ENCODE measurements at places on chromosomes 2 and 18.

DNA sequence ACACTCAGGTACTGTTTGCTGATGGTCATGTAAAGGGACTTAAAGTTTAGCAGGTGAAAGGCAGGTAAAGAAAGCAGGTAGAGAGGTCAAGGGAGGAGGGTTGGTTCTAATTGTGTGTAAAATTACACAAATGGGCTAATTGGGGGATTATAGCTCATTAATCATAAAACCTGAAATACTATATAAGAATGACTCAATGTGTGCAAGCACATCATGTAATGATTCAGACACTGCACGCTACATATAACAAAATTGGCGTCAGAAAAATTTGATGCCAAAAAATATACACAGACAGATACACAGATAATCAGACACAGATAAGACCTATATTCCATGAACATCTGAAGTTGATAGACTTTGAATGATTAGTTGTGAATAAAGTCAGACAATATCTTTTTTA, 120.7 kb upstream of the LMAN1 start:
- DNase-seq: no peak

- no peak for DNase-seq
Measured at GRCh38 chr2:222701721-222702131, 30.3 kb downstream of the MOGAT1 start.

DNA sequence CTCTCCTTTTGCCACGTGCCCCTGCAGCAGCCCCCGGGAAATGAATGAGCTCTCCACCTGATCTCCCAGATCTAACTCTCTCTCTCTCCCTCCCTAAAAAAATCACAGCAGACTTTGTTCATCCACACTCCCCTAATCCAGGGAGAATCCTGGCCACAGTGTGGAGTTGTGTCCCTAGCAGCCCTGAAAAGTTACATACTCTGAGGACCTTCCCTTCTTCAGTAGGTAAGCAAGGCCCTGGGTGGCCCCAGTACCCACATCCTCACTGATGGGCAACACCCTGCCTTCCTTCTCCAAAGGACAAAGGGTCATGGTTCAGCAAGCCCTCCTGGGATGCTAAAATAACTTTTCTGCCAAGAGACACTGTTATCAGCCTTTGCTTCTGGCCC, 76.9 kb upstream of the GLI2 start:
- DNase-seq: no peak

- DNase-seq: no peak
Measured at GRCh38 chr2:237665713-237666143, 38.3 kb downstream of the LRRFIP1 start.

GRCh38 chr2:204321910-204322751, 223.1 kb upstream of the PARD3B start:
- DNase-seq: no peak

- no peak for DNase-seq
Measured at GRCh38 chr2:69180974-69181373, 168.0 kb downstream of the ANTXR1 start.

DNA sequence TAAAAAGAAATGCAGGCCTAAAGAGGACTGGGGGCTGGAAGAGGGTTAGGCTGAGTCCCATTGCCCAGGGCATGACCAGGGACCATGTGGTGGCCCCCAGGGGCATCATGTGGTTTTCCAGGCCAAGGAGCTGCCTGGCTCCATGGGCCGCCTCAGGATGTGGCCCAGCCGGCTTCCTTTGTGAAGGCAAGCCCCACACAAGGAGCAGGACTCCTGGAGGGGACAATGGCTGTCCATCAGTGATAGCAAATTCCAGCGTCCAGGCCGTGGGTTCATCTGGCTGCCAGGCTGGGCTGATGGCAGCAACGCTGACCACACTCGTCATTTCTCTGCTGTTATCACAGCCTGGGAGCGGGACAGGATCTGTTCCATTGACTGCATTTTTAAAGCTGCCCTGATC, 82.5 kb downstream of the GBX2 start:
- DNase-seq: no peak

DNA sequence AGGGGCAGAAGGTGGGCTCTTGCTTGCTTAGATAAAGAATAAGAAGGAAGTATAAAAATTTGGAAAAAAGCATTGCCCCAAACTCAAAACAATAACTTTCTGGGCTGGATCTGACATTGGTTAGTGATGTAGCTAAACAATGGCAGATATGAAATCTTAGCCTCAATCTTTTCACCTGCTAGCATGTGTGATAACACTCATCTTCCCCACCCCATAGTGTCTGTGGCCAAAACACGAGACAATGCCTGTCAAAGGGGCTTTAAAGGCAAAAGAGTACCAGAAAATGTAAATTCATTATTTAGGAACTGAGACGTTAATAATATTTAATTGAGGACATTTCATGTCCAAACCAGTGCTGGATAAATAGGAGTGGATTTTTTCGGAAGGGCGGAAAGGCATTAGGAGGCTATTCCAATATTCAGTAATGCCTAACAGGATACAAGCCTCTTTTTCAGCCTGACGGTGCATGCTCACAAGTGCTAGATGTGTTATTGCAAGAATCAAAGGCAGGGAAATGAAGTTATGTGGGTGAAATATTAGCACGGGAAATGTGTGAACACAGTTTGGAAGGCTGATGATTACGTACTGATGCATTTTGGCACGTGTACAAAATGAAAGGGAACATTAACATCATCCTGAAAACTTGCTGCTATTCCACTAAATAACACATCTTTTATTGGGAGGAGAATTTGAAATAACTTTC, 395.7 kb downstream of the GALR1 start:
- no peak for DNase-seq

DNA sequence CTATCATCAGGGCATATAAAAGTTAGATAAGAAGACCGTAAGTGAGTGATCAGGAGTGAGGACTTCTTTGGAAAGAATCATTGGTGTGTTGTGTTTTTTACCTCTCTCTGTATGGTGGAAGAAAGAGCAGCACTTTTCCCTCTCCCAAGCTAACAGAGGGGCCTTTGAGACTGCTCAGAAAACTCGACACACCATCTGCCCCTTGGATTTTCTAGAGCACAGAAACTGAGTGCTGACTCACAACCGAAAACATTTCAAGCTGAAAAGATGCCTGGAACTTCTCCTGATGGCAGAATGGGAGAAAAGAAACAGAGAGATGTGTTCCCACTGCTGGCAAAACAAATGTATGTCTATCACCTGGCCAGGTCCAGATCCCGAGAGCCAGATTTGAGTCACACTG, 156.6 kb downstream of the DNAH7 start:
- DNase-seq: no peak

GRCh38 chr18:76557026-76557575, 62.1 kb upstream of the ZNF516 start:
- peak; percentile 23 for DNase-seq

GRCh38 chr18:21111346-21112139, at the start of gene ROCK1:
ROCK1 (minus strand) TSS chr18:21111813; CDS start chr18:21110910, 903 bp downstream.
- DNase-seq: peak; percentile 90

GRCh38 chr2:190582019-190582418, 47.5 kb upstream of the NEMP2 start:
- DNase-seq: no peak

- no peak for DNase-seq
Measured at GRCh38 chr2:17933256-17933655, 54.8 kb downstream of the KCNS3 start.

DNA sequence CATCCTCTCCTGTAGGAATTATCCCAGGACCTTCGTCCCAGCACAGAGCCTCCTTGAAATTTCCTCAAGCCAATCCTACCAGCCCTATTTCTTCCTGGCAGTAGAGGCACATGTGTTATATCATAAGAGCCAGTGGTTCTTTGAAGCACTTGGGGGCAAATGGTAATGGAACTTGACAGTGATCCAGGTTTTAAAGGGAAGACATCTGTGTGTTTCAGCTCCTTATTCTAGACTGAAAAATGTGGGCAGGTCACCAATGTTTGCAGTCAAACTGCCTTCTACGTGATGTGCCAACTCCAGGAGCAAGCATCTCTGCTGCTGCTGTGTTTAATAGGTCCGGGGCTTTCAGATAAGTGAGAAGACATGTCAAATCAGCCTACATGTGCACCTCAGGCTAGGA, 157.1 kb downstream of the GALNT14 start:
- no peak for DNase-seq

GRCh38 chr2:228777855-228778355, 493.2 kb downstream of the PID1 start:
- no peak for DNase-seq

DNA sequence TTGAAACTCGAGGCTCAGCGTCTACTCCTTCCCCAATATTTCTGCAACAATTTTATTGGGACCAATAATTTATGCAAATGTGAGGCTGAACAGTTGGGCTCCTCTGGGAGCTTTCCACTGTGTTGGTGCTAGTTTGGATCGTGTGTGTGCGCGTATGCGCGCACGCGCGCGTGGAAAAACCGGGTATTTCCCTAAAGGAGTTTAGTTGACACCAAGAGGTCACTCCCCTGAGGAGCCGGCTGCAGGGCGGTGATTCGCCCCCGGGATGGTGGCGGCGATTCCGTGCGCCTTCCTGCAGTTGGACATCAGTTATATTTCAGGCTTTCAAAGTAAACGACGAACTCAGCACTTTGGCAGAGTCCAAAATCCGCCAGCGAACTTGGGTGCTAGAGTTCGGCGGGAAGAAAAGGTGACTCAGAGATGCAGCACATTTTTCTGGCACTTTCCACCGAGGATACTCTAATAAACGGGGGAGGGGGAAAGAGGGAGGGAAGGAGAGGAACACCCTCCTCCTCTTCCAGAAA, 186.5 kb upstream of the FANCL start:
- DNase-seq: peak; percentile 20

DNA sequence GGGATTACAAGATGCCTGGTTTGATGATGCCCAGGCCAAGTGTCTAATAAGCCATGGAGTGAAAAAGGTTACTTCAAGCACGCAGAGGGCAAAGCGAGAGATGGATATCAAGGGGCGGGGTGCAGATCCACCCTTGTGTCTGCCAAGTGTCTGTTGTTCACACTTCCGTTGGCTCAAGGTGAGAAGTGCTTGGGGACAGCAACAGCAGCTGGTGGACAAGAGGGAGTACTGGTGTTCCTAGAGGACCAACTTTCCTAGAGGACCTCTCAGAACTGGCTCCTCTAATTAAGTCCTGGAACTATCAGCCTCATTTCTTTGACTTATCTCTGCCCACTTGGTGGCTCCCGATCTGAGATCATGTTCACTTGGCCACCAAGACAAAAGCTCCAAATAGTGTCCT, 299.1 kb downstream of the PRKCE start:
- no peak for DNase-seq

GRCh38 chr18:36736094-36736493, 92.7 kb downstream of the TPGS2 start:
- no peak for DNase-seq

DNA sequence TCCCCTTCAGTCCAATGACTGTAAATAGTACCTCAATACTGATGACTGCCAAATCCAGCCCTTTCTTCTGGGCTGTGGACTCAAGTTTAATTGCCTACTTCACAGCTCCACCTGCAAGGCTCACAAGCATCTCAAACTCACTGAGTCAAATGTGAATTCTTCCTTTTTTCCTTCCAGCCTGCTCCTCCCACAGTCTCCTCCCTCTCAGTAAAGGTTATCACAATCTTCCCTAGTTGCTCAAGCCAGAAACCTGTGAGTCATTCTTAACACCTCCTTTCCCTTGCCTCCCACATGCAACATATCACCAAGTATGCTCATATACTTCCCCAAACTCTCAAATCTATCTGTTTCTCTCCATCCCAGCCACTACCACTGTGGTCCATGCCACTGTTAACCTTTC, 3.7 kb upstream of the MFSD6 start:
- no peak for DNase-seq

GRCh38 chr2:105573490-105573889, 171.2 kb upstream of the NCK2 start:
- no peak for DNase-seq

GRCh38 chr2:240911641-240912265, 5.6 kb downstream of the CROCC2 start:
- DNase-seq: no peak

- no peak for DNase-seq
Measured at GRCh38 chr18:21769206-21769605, 28.6 kb downstream of the MIB1 start.

GRCh38 chr2:155755481-155755880, 577.0 kb downstream of the NR4A2 start:
- no peak for DNase-seq

DNA sequence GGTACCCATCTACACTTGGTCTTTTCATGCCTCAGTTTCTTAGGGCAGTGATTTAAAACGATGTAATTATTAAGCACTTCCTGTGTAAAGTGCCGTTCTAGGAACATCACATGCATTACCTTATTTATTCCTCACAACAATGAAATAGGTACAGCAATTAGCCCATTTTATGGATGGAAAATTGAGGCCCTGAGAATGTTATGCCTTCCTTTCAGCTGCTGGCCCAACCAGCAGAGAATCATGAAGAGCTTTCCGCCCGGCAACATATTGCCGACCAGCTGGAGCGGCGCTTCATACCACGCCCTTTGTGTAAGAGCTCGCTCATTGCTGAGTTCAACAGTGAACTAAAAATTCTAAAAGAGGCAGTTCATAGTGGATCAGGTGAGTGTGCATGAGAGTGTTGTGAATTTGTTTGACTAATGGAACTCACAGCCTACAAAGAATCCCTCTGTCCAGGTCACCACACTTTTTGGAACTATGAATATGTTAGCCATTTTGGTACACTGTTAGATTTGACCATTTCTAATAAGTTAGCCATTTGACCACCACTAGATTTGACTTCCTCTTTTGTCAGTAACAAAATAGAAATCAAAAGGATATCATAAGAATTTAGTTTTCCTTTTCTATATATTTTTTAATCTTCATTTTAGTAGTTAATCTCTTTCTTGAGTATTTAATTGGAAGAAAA, 25.6 kb upstream of the RPE start:
- DNase-seq: no peak

DNA sequence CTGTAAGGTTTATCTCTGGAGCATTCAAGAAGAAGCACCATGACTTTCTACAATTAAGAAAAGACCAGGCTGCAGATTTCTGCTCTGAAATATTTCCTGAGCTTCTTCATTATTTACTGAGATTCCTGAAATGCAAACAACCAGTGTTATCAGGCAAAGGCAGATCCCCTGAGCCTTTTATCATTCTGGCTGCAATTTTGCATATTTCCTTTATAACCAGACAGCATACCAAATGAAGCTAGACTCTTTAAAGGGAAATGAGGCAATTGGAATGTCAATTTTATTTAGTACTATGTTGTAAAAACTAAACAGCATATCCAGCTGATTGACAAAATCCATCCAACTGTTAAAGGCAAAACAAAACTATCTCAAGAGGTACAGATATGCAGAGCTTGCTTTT, 372.5 kb downstream of the RIT2 start:
- DNase-seq: no peak

GRCh38 chr2:180690611-180691010, 289.8 kb upstream of the UBE2E3 start:
- no peak for DNase-seq

- DNase-seq: no peak
Measured at GRCh38 chr2:229370509-229370908, 99.4 kb upstream of the PID1 start.

GRCh38 chr2:241908686-241909420, 39.3 kb downstream of the RTP5 start:
- DNase-seq: no peak
